Fibroblast of skin of left biceps (primary cell): ENCODE measurements at places on chromosomes 6 and 20.

DNA sequence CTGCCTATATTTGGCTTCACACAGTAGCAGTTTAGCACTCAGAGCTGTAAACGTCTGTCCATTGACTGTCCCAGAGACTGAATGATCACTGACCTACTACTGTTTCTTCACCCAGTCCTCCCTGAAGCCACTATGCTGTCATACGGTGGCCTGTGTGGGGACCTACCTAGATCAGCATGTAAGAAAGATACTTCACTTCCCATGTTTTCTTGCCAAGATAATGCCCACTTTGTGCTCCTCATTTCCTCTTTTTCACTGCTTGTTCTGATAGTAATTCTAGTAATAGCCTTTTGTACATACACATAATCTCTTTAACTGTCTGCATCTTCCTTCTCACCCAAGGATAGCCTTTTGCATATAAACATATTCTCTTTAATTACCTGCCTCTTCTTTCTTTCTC lies 109.9 kb upstream of the TIAM2 start:
- DNase-seq: no peak

GRCh38 chr6:41756354-41756753 lies 9.2 kb upstream of the PGC start:
- DNase-seq: no peak

DNA sequence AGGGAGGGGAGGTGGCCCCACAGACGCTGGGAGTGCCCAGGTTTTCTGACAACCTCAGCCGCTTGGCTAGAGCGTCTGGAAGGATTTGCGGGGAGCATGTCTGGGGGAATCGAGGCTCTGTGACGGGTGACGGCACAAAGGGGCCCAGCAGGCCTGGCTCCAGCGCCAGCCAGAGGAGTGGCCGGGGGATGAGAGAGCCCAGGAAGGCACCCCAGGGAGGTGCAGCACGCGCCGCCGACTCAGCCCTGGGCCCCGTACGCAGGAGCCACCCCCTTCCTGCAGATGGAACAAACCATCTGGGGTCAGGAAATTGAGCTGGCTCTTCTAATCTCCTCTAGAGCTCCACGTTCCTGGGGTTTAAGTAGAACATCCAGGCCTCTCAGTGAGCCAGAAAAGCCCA lies 5.9 kb upstream of the SLCO4A1 start:
- DNase-seq: no peak

DNA sequence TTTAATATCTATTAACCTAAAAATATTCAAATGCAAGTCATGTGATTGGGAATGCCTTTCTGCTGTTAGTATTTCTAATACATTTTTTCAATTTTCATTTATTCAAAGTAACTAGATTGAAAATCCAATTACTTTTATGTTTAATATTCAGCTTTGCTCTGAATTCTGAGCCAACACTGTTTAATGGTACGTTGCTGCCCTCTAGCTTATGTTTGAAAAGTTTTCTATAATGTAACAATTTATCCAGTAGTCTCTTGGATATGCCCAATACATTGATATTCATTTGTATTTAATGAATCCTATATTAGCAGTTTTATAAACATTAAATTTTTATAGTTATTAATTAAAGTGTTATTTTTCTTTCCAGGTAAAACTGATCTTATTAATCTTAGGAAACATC lies 47.4 kb downstream of the LGSN start:
- no peak for DNase-seq

DNA sequence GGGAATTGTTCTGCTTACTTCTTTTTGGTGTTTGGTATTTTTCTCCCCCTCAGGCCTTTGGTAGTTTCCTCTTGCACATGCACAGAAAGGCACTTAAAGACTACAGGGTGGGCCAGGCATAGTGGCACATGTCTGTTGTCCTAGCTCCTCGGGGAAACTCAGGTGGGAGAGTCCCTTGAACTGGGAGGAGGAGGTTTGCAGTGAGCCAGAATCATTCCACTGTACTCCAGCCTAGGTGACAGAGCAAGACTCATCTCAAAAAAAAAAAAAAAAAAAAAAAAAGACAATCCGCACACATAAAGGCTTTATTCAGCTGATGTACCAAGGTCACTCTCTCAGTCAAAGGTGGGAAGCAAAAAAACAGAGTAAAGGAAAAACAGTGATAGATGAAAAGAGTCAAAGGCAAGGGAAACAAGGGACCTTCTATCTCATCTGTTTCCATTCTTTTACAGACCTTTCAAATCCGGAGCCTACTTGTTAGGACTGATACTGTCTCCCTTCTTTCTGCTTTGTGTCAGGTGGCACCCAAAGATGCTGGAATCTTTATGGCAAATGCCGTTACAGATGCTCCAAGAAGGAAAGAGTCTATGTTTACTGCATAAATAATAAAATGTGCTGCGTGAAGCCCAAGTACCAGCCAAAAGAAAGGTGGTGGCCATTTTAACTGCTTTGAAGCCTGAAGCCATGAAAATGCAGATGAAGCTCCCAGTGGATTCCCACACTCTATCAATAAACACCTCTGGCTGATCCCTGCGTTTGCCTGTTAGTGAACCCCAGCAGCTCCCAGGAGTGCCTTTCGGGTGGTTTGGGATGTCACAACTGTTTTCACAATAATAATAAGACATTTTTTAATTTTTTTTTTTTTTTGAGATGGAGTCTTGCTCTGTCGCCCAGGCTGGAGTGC lies 9.3 kb downstream of the DEFB123 start:
- DNase-seq: no peak
